ENCODE measurements at places on chromosomes 11 and 22.

DNA sequence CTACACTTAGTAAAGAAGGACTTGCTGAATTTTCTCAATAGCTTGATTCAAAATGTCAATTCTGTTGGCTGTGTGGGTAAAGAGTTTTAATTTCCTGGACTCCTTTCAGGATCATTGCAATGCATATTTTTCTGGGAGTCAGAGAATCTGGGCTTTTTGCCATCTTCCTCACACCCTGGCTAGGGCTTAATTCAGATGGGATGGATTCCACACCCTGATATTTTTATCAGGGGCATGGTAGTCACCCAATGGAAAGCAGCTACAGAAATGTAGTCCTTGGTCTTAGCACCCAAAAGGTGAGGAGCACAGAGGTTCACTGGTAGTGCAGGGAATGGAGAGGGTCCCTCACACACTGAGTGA, 79.3 kb downstream of the SGSM3 start:
- no peak for DNase-seq

DNA sequence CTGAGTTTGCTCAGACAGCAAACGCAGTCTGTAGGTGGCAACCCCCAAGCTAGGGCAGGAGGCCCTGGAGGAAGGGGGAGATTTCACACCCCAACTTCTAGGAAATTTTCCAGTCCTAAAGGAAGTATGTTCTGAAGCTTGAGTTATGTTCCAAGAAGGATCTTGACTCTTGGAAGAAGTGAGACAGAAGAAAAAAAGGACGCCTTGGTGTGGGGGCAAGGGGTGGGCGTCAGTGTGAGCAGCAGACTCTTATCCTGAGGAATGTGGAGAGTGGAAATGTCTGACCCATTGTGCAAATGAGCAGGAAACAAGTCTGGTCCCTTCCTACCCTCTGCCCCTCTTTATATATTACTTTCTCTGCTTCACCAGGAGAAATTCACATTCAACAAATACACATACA, 368.5 kb upstream of the NARS2 start:
- DNase-seq = no peak

GRCh38 chr22:36352803-36353507, 34.8 kb downstream of the MYH9 start:
- DNase-seq = no peak

DNA sequence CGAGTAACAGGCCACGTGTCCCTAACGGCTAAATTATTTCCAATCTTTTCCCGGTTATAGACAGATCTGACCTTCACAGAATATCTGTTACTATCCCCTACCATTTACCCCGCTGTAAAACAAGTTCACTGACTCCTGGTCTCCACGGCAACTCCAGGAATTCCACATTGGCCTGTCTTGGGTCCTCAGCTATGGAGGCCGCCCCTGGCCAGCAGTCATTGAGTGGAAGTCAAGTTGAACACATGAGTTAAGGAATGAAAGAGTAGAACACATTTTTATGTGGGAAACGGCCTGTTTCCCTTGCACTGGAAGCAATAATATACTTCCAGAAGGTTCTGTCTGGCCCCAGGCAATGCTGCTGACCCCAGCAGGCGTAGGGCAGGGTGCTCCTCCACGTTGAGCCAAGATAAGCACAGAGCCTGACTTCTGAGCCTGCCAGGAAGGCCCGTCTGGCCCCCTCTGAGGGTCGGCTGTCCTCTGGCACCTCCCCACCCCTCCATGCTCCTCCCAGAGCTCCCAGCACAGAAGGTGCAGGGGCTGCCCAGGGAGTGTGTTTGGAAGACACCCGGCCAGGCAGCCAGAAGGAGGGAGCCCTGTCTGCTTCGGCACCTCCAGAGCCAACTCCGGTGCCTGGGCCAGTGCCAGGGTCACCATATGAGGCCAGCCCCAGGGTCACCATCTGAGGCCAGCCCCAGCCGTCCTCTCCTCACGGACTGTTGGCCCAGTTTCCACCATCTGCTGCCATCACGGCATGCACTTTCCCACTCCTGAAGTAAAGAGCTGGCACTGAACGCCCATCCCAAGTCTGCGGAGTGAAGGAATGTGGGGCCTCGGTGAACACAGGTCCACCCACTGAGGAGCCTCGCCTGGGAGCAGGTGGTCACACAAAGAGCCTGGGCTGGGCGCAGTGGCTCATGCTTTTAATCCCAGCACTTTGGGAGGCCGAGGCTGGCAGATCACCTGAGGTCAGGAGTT, 813.2 kb downstream of the BRD1 start:
- DNase-seq = no peak

- no peak for DNase-seq
Measured at GRCh38 chr11:31050061-31050765, 319.3 kb downstream of the DCDC1 start.

DNA sequence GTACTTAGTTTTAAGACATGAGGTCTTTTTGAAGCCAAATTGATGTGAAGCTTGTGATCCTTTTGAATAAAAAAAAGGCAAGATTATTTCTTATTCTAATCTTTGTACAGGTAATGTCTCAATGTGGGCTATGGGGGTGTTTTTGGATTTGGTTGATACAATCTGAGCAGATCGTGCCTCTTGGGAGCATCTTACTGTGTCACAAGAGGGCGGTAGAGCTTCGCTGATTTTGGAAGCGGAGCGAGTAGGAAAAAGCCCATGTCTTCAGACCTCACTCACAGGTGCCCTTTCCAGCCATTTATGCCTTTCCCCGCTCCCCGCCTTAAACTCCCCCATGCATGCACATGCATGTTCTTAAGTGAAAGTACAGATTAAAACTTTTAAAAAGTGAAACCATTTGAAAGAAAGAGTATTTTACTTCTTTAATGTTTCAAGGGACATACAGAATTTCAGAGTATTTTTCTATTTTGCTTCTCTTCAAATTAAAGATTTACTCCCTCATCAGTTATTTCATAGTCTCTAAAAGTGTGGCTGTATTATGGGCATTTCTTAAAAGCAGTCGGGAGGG, 18.8 kb downstream of the DDX25 start:
- peak; percentile 30 for DNase-seq

GRCh38 chr11:17423533-17424310, 35.3 kb upstream of the KCNJ11 start:
- no peak for DNase-seq

- DNase-seq = no peak
Measured at GRCh38 chr22:25536589-25536988, 27.9 kb upstream of the GRK3 start.

DNA sequence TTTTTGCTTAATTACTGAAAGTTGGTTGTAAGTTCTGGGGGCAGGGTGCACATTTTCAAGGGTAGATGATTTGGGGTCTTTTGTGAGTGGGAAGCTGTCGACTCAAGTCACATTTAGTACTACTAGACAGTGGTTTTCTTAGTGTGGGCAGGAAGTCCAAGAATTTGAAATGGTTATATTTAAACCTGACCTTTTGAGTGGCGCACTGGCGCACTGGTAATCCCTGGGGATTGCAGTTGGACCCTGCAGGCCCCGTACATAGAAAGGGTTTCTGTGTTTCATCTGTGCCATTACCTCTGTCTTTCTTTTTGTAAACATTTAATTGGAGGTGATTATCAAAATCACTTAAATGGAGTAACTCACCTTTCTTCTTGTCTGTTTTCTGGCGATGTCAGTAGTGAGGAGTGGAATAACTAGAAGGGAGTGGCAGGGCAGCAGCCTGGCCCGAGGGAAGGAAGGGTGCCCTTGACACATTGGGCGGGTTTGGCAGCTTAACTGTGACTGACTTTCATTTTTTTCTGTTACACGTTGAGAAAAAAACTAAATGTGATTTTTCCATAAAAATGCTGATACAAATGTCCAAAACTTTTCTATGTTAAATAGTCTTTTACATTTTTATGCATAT, 101.8 kb upstream of the GAL start:
- DNase-seq = no peak

- no peak for DNase-seq
Measured at GRCh38 chr11:69413015-69413801, 68.3 kb upstream of the LINC01488 start.

GRCh38 chr11:69985641-69986439, 92.3 kb upstream of the ANO1 start:
- no peak for DNase-seq

- DNase-seq = no peak
Measured at GRCh38 chr11:61954106-61954850, 4.1 kb downstream of the BEST1 start.

- DNase-seq = no peak
Measured at GRCh38 chr11:126103150-126103549, 40.5 kb upstream of the CDON start.

DNA sequence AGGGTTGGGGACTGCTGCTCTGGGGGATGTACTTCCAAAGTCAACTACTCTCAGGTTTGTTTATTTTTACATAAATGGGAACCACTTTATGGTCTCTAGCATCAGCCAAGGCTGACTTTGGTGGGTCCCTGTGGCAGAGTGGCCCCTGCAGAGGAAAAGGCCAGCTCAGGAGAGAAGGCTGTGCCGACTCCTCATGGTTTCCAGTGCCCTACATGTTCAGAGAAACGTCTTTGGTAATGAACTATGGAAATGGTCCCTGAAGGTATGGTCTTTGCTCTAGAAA, 3.0 kb upstream of the ZDHHC8 start:
- no peak for DNase-seq

DNA sequence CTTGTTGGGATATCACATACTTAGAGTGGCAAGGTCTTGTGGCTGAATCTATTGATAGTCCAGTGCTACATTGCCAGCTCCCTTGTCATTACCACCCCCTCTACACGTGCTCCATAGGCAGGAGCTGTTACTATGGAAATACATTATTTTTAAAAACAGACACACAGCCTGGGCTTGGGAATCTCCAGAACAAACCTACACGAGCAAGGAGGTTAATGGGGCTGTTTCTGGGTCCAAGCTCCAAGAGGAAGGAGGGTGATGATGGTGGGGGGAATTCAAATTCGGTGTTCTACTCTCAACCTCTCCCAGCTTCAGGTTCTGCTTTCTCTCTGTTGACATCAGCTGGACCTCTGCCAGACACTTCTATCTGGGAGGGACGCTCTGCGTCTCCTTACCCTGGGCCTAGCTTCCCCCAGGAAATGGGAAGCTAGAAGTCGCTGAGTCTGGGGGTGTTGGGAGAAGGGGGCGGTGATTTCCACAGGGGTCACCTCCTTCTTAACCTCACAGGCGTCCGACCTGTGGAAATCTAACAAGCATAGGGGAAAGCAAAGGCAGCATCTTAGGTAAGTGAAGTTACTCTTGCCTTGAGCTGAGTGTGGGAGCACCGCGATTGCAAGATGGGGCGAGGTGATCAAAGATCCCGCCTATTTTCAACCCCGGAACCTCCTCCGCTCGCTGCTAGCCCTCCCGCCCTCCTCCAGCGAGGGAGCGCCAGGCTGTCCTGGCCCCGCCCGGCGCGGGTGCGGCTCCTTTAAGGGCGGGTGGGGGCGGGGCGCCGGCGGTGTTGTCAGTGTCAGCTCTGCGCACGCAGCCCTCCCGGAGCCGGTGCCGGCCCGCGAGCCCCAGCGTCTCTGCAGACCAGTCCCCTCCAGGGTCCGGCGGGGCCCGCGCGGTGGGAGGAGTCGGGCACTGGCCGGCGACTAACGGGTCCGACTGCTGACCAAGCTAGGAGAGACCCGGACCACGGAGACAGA, at the start of gene C2CD2L:
C2CD2L (plus strand) TSS at position 781 of the 974 bp plus-strand sequence. CDS start 398 bp downstream, outside the sequence.
- DNase-seq = peak; percentile 92

GRCh38 chr11:42066113-42066512, 606.7 kb upstream of the LRRC4C start:
- no peak for DNase-seq

DNA sequence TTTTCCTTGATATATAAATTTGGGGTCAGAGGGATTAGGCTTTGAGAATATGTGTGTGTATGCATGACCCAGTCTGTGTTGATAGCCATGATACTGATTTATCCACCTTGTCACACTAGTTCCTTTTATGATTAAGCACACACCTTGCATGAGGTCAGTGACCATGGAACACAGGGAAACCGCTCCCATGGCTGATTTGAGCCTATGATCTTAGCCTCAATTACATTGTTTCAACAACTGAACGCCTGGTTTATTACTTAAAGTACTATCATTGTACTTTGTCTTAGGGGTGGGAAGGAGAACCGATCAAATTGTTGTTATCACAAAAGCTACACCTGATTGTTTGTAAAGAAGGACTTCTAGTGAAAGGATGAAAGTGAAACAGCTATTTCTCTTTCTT, 70.7 kb downstream of the ARFGAP2 start:
- no peak for DNase-seq

GRCh38 chr11:32152821-32153220, 61.9 kb downstream of the RCN1 start:
- DNase-seq = no peak

- peak; percentile 82 for DNase-seq
Measured at GRCh38 chr11:118699506-118700220, 20.2 kb upstream of the TREH start.

DNA sequence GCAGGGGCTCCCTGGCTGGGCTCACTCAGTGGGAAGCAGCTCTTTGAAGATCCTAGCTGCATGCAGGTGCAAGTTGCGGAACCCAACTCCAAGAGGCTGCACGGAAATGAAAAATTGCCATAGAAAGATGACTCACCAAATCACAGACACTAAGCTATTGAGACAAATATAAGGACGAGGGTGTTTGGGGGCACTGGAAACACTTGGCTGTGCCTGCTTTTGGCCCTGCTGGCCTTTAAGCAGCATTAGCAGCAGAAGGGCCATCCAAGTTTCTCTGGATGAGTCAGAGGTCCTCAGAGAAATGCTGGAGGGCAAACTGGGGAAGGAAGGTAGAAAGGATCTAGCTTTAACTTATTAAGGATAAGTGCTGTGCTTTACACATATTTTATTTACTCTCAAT, 282.3 kb downstream of the KIRREL3 start:
- no peak for DNase-seq

GRCh38 chr11:7154881-7155361, 66.1 kb downstream of the RBMXL2 start:
- no peak for DNase-seq

- no peak for DNase-seq
Measured at GRCh38 chr11:10257478-10257877, 36.5 kb downstream of the SBF2 start.

GRCh38 chr22:46806794-46807193, 44.3 kb downstream of the TBC1D22A start:
- DNase-seq = no peak

DNA sequence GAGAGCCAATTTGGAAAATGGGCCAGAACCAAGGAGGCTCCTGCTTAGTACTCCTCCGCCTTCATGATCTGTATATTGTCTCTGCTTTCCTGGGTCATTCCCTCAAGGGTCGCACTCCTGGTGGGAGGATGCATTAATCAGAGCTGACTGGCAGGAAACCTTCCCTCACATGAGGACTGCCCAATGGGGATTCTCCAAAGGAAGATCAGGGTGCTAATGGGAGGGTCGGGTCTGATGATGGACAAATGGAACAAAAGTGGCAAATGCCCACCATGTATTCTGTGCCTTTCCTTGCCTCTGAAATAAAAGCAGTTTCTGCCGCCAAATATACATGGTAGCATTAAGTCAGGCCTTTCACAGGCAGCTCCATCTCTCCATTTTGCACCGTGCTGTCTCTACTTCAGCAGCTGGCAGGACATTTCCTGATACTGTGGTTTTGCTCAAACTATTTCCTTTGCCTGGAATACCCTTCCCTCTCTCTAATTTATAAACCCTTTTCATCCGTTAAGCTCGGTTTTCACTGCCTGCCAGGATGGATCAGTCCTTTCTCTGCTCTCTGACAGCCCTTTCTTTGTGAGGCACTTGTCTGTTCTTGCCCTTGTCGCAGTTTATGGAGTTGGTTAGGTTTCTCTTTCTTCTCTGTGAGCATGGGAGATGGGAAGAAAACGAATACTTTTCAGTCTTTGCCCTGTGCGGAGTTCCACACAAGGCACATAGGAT, 13.5 kb downstream of the SREBF2 start:
- DNase-seq = no peak
